ENCODE measurements at places on chromosomes 4 and X. TPM values are rescaled to one million over a fixed set of nuclear protein-coding genes. Genes with fewer than 3 reads are reported as not detected.

The ACSL4 gene
- total RNA-seq = 25.7 TPM

The HTR2C gene
- not detected for total RNA-seq

The TLR6 gene
- 3.6 TPM for total RNA-seq

The ZIC3 gene
- total RNA-seq = not detected

The ARMCX2 gene
- total RNA-seq = not detected

The SOWAHB gene
- 0.06 TPM for total RNA-seq

The VSIG1 gene
- 0.40 TPM for total RNA-seq

The FGF13 gene
- total RNA-seq = not detected

The HMGB3 gene
- total RNA-seq = 133 TPM

The VEGFC gene
- total RNA-seq = 16.8 TPM

The EDA2R gene
- total RNA-seq = 11.0 TPM

The DUSP9 gene
- 1.4 TPM for total RNA-seq

The DSPP gene
- not detected for total RNA-seq

The TREX2 gene
- total RNA-seq = 1.7 TPM

The UGT2B15 gene
- not detected for total RNA-seq

The GPR143 gene
- total RNA-seq = 0.16 TPM

The USP17L15 gene
- total RNA-seq = not detected

The CT55 gene
- not detected for total RNA-seq

The SYP gene
- 2.2 TPM for total RNA-seq

The ARAP2 gene
- total RNA-seq = 0.57 TPM

The ARHGAP6 gene
- total RNA-seq = not detected

The NIPAL1 gene
- 0.92 TPM for total RNA-seq

The SPANXA1 gene
- not detected for total RNA-seq

The NRK gene
- not detected for total RNA-seq

The RRAGB gene
- 10.8 TPM for total RNA-seq

The NLGN4X gene
- not detected for total RNA-seq

The SPATA4 gene
- not detected for total RNA-seq

The NHS gene
- 5.6 TPM for total RNA-seq

The RAB9B gene
- 0.03 TPM for total RNA-seq

The ARHGEF38 gene
- total RNA-seq = not detected

The ARMCX1 gene
- total RNA-seq = 0.43 TPM

The ADH6 gene
- total RNA-seq = not detected

The MAGEC1 gene
- total RNA-seq = 0.02 TPM

The CCNB3 gene
- 0.52 TPM for total RNA-seq

The NFKB1 gene
- 24.3 TPM for total RNA-seq

The MAGEB1 gene
- not detected for total RNA-seq

The SAT1 gene
- 427 TPM for total RNA-seq

The TEX13B gene
- total RNA-seq = not detected

The TRMT2B gene
- total RNA-seq = 14.8 TPM

The PASD1 gene
- total RNA-seq = not detected

The ADGRG4 gene
- not detected for total RNA-seq

The PHEX gene
- total RNA-seq = 0.34 TPM

The DRD5 gene
- not detected for total RNA-seq
